ENCODE measurements at places on chromosomes 11 and 22.

DNA sequence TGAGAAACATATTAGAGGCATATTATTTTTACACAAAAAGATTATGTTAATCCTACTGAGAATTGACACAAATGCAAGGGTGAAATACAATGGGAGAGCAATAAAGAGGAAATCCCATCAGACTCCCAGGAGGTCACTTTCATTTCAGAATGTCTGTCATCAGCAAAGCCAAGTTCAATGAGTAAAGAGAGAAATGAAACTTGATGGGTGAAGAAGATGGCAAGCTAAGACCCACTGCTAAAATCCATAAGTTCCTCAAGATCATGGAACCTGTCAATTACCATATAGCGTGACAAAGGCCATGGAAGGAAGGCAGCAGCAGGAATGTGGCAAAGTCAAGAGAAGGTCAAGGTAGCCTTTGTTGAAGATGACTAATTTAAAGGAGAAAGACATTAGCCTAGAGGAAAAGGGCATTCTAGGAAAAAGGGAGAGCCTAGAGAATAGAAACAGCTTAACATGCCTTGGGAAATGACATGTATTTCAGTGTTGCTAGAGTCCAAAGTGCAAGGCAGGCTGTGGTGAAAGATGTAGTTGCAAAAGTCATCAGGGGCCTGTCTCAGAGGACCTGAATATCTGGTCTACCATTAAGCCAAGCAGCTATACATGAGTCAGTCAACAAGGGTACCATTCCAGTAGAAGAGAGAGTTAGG is 43.1 kb downstream of the FAM168A start:
- no peak for DNase-seq

GRCh38 chr11:112322173-112322790 is 61.6 kb upstream of the PLET1 start:
- DNase-seq: no peak

GRCh38 chr22:29477723-29478318 is 2.2 kb upstream of the NEFH start:
- no peak for DNase-seq

GRCh38 chr11:47183969-47184368 is 2.3 kb downstream of the PACSIN3 start:
- DNase-seq: no peak

DNA sequence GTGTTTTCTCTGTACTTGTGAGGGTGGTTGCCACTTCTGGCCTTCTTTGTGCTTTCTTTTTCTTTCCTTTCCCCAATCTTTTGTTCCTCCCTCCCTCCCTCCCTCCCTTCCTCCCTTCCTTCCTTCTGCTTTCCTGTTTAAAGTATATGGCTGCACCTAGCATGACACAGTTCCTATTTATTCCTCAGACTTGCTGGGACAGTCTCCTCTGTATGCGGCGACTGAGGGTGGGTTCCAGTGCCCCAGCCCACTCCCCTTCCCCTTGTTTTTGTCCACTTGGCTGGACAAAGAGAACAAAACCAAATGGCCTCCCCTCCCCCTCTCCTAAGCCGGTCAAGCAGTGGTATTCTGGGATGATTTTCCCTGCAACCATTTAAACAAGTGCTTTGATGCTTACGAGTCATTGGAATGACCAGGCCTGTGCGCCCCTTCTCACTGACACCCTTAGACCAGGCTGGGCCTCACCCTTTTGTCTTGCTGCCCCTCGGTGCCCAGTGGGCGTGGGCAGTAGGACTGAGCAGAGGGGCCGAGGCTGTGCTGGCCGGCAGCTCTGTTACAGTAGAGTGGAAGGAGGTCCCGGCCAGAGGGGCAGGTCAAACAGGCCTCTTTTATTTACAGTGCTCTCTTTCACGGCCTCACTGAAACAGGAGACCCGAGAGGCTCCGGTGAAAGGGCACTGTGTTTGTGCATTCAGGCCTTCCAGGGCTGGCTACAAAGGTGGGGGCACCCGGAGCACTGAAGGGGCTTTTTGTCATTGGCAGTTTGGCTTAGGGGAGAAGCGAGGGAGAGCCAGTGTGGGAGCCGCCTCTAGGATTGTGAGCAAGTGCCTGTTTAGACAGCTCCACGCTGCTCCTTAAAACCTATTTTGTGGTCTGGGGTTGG is 32.2 kb downstream of the ZBTB16 start:
- no peak for DNase-seq

- no peak for DNase-seq
Observed at GRCh38 chr11:44057340-44057739, 8.7 kb upstream of the ACCS start.

- DNase-seq: no peak
Observed at GRCh38 chr22:32920032-32920628, 118.6 kb downstream of the TIMP3 start.

- DNase-seq: no peak
Observed at GRCh38 chr11:70483077-70483861, 84.9 kb downstream of the CTTN start.

GRCh38 chr11:78372114-78372768 is 45.4 kb downstream of the GAB2 start:
- no peak for DNase-seq

GRCh38 chr22:34080433-34080832 is 160.2 kb upstream of the LARGE1 start:
- DNase-seq: no peak

- DNase-seq: no peak
Observed at GRCh38 chr11:116173941-116174911, 598.6 kb downstream of the BUD13 start.

GRCh38 chr11:4848908-4849532 is at the start of gene OR51S1:
TSS of gene OR51S1 (minus strand) at chr11:4849208. CDS start at chr11:4849208, 0 bp downstream.
- DNase-seq: no peak

- DNase-seq: no peak
Observed at GRCh38 chr11:65043881-65044501, 3.0 kb downstream of the SAC3D1 start.

GRCh38 chr11:78714539-78714938 is 139.9 kb upstream of the NARS2 start:
- DNase-seq: no peak

- no peak for DNase-seq
Observed at GRCh38 chr11:100555931-100556330, 131.2 kb upstream of the ARHGAP42 start.

GRCh38 chr22:29689880-29690213 is 30.0 kb upstream of the CABP7 start:
- DNase-seq: peak; percentile 28

DNA sequence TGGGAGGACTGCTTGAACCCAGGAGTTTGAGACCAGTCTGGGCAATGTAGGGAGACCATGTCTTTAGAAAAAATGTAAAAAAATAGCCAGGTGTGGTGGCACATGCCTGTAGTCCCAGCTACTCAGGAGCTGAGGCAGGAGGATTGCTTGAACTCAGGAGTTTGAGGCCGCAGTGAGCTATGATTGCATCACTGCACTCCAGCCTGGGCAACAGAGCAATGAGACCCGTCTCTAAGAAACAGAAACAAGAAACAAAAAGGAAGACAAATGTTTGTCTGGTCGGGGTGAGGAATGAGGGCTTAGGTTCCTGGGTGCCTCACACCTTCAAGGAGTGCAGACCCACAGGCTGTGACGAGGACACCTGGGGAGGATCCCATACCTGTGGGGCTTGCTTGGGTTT is 191.9 kb downstream of the CEP164 start:
- DNase-seq: no peak

Measured in stimulated activated CD4-positive, alpha-beta T cell treated with anti-CD3 and anti-CD28 coated beads, Interleukin-12 subunit alpha, Interleukin-12 subunit beta, amount 100 ng/mL, for 48 hours (primary cell).